Right atrium auricular region (tissue), 2 donors: ENCODE measurements at places on chromosomes 3 and 15.

DNA sequence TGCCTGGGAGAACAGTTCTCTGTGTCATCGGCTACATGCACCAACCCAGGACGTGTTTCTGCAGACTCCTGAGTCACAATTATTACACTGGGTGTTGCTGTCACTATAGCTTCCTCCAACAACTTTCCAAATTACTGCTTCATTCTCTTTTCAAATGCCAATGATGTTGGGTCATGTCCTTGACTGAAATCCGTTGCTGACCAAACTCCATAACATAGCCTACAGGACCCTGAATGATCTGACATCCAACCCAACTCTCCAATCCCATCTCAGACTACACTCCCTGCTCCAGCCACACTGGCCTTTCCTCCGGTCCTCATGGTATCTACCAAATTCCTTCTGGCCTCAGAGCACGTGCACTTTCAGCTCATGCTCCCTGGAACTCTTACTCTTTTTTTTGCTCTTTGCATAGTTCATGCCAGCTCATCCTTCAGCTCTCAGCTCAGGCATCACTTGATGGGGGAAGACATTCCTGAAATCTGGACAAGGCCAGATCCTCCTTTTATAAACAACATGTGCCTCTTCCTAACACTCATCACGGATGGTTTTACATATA is 108.8 kb upstream of the PTPRG start:
- no peak for DNase-seq

GRCh38 chr3:179250803-179251476 is at the start of gene KCNMB3:
Gene KCNMB3, minus strand, starts transcription at chr3:179251114. Its CDS starts 124 bp downstream, at chr3:179250990.
- no peak for DNase-seq

GRCh38 chr3:100009276-100010086 is 104.8 kb downstream of the FILIP1L start:
- DNase-seq: no peak

GRCh38 chr3:65142456-65142855 is 454.7 kb upstream of the ADAMTS9 start:
- no peak for DNase-seq

DNA sequence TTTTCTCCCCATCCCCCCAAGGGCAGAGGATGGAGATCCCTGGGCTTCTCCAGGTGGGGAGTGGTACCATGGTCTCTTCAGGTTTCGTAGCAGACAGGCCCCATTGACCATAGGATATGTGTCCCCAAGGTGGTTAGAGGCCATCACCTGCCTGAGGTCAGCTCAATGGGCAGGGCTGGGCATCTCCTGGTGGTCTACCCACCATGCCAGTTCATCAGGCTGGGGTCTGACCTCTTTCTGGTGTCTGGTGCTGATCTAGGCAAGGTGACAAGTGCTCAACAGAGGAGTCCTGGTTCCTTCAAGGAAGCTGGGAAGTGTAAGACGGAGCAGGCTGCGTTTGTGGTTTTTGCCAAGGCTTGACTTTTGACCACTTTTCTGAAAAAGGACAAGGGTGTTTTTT is 71.4 kb downstream of the SMAD3 start:
- DNase-seq: no peak

GRCh38 chr3:171340434-171340833 is 119.8 kb downstream of the TNIK start:
- no peak for DNase-seq

GRCh38 chr15:57228395-57228794 is 147.9 kb upstream of the CGNL1 start:
- no peak for DNase-seq

DNA sequence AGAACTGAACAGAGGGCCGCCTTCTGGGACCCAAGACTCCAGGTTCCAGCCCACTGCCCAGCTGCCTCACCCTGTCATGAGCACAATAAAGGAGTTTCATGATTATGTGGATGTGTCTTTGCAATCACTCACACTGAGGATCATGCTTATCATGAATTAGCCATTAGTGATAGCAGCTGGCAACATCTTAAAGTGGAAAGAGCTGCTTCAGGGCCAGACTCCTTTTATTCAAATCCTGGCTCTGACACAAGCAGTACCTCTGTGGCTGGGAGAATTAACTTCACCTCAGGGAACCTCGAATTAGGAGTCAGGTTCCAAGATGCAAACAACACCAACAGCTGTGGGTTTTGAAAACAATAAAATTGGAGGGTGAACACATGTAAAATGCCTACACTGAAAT is 6.6 kb upstream of the SCAP start:
- no peak for DNase-seq

- no peak for DNase-seq
Observed at GRCh38 chr15:92164327-92165000, 229.2 kb upstream of the ST8SIA2 start.

GRCh38 chr3:151989621-151990020 is 116.2 kb downstream of the SUCNR1 start:
- DNase-seq: no peak

GRCh38 chr3:129184396-129184657 is 631 bp upstream of the CNBP start:
- DNase-seq: no peak

DNA sequence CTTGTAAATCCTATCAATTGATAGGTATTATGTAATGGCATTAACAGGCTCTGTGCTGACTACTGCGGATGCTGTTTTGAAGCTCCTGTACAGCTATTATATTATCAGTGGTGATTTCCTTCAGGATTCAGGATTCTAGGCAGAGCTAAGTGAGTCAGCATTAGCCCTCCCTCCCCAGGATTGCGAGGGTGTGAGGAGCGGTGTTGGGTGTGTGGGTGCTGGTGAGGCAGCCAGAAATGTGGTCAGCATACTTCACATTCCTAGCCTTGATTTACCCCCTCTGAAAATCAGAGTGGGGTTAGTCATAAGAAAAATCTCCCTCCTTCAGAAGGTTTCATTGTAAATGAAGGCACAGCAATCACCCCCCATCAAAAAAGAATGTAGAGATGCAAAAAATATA is 72.5 kb downstream of the SNTN start:
- DNase-seq: no peak

- DNase-seq: no peak
Observed at GRCh38 chr3:13073326-13074005, at the start of gene IQSEC1. Gene IQSEC1, minus strand, starts transcription at chr3:13073429. Its CDS starts 415 bp downstream, at chr3:13073014.

GRCh38 chr15:100107151-100107550 is 234.6 kb downstream of the ADAMTS17 start:
- DNase-seq: no peak

- DNase-seq: no peak
Observed at GRCh38 chr15:73786538-73786937, 33.4 kb upstream of the INSYN1 start.

DNA sequence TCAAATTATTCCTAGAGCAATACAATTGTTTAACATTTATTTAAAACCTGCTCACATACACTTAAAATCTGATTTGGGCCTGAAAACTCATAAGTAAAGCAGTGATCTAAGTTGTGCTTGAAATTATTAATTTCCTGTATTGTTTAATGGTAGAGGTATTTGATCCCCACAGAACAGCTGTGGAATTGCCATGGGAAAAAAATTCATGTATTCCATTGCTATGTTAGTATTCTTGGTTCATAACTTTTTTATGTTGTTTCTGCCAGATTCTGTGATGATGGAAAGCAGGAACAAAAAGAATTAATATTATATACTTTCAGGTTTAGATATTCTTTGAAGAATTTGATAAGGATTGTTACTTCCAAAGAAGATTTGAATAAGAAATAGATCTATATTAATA is 831.5 kb upstream of the NR2F2 start:
- no peak for DNase-seq

DNA sequence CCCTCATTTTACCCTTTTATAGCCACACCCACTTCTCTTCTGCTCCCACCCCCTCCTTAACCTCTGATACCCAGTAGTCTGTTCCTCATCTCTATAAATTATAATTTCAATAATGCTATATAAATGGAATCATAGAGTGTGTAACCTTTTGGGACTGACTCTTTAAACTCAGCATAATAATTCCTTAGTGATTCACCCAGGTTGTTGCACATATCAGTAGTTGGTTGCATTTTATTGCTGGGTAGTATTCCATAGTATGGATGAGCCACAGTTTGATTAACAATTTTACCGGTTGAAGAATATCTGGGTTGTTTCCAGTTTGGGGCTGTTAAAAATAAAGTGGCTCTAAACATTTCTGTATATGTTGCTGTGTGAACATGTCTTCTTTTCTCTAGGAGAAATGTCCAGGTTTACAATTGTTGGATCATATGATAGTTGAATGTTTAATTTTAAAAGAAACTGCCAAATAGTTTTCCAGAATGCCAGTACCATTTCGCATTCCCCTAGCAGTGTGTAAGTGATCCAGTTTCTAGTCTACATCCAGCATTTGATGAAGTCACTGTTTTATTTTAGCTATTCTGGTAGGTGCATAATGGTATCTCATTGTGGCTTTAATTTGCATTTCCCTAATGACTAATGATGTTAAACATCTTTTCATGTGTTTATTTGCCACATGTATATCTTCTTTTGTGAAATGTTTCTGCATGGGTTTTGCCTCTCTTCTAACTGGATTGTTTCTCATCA is 68.5 kb downstream of the VPS8 start:
- no peak for DNase-seq

GRCh38 chr15:98763179-98763578 is 114.8 kb downstream of the IGF1R start:
- DNase-seq: no peak

GRCh38 chr3:115141033-115141757 is 5.9 kb downstream of the ZBTB20 start:
- DNase-seq: no peak

GRCh38 chr3:73727854-73728253 is 103.1 kb upstream of the PDZRN3 start:
- DNase-seq: no peak

- DNase-seq: no peak
Observed at GRCh38 chr15:42185801-42186200, 22.3 kb downstream of the VPS39 start.

- no peak for DNase-seq
Observed at GRCh38 chr3:139564294-139564861, 24.8 kb upstream of the RBP1 start.

DNA sequence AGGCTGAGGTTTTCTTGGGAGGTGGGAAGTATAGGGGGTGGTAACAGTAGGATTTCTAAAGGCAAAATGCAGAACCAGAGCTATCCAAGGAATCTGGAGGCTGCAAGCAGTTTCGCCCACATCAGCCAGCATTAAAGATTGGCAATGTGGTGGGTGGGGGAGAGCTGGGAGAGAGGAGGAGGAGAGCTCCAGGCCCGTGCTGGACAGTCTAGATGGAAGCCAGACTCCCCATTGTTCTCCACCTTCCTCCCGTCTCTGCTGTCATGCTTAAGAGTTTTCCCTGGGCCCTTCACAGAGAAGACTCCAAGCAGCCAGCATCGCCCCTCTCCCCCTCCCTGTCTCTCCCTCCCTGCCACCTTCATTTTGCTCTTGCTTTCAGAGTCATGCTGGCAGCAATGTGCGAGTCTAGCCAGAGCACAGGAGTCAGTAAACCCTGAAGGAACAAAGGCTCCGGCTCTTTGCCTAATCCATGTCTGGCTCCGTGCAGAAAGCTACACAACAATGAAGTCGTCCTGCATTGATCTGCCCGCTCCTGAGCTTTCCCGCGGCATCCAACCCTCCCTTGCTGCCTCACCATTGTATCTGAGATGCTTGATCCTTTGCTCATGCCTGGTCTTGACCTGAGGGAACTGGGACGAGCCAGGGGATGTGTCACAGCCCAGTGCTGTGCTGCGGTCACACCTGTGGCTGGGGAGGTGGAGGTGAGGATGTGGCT is 282.9 kb downstream of the NTRK3 start:
- DNase-seq: no peak

DNA sequence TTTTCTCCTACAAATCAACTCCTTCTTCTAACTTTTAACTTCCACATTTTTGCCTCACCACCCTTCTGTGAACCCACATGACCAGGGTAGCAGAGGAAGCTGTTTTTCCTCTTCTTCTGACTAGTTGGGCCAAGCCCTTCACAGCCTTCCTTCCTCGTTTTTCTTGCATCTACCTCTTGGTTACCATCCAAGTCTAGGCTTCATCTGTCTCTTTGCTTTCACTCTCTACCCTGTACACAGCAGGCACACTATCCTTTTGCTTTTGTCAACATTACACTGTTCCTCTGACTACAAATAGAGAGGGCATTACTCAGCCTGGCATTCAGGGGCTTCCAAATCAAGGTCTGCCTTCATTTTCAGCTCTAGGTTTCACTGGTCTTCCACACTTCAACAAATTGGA is 22.0 kb downstream of the SLC9A9 start:
- DNase-seq: no peak

- no peak for DNase-seq
Observed at GRCh38 chr3:147298511-147298982, 107.8 kb downstream of the ZIC4 start.

DNA sequence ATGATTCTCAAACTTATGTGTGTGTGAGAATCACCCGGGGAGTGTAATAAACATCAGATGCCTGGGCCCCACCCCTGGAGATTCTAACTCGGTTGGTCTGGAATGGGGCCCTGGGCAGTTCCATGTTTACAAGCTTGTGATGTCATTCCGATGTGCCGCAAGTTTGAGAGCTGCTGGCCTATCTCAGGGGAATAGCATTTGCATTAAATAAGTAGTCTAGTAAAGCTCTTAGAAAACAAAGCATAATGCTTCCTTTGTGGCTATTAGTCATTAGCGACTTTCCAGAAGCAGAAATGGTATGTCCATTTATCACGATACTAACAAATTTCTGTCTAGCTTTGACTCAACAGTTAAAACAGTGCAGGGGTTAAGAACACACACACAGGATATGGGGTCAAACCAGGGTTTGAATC is 20.9 kb downstream of the PGBD4 start:
- no peak for DNase-seq

- no peak for DNase-seq
Observed at GRCh38 chr3:114880078-114880477, 267.0 kb downstream of the ZBTB20 start.

- no peak for DNase-seq
Observed at GRCh38 chr15:83199288-83199687, 8.3 kb downstream of the HDGFL3 start.

GRCh38 chr3:100898681-100899080 is 94.5 kb downstream of the ABI3BP start:
- no peak for DNase-seq

DNA sequence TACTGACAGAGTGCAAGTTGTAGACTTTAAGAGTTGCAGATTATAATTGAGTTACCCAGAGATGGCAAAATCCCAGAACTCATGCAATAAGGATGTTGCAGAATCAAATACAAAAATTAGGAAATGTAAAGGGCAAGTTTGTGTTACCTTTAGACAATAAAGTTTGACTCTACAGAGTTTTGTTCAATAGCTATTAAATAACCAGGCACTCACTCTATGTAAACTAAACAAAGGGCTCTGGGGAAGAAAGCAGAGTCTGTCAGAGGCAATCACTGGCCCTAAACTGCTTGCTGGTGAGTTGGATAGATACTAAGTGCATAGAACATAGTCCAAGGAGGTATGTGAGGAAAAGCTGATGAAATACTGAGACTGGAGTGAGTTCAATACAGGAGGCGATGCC is 40.0 kb upstream of the PLCL2 start:
- DNase-seq: no peak

DNA sequence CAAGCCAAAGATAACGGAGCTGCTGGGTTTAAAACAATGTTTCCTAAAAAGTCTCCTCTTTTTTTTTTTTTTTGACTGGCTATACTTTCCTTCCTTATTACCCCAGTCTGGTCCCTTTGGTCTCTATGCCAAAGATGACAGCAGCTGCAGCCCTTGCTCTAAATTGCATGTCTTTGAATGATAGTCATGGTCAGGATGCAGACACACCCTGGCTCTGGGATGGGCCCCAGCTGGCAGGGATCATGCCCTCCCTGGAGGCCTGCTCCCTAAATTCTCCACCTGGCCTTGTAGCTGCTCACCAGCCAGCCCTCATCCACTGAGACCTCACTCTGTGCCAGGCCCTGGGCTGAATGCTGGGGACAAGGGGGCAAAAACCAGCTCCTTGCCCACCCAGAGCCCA is 95.8 kb downstream of the MESD start:
- no peak for DNase-seq

- no peak for DNase-seq
Observed at GRCh38 chr3:66317750-66318376, 97.1 kb downstream of the SLC25A26 start.
